ENCODE measurements at places on chromosomes 16 and 17.

- no peak overlapping the region for H3K27ac ChIP-seq
- no peaks in the 10 kb centered on the region for H3K36me3 ChIP-seq
- H3K4me1 ChIP-seq: no peaks in the 10 kb centered on the region
- H3K27me3 ChIP-seq: peaks cover 35% of the 10 kb centered on the region
- no peak overlapping the region for H3K4me3 ChIP-seq
Observed at GRCh38 chr16:80459331-80459777, 81.4 kb upstream of the DYNLRB2 start.

DNA sequence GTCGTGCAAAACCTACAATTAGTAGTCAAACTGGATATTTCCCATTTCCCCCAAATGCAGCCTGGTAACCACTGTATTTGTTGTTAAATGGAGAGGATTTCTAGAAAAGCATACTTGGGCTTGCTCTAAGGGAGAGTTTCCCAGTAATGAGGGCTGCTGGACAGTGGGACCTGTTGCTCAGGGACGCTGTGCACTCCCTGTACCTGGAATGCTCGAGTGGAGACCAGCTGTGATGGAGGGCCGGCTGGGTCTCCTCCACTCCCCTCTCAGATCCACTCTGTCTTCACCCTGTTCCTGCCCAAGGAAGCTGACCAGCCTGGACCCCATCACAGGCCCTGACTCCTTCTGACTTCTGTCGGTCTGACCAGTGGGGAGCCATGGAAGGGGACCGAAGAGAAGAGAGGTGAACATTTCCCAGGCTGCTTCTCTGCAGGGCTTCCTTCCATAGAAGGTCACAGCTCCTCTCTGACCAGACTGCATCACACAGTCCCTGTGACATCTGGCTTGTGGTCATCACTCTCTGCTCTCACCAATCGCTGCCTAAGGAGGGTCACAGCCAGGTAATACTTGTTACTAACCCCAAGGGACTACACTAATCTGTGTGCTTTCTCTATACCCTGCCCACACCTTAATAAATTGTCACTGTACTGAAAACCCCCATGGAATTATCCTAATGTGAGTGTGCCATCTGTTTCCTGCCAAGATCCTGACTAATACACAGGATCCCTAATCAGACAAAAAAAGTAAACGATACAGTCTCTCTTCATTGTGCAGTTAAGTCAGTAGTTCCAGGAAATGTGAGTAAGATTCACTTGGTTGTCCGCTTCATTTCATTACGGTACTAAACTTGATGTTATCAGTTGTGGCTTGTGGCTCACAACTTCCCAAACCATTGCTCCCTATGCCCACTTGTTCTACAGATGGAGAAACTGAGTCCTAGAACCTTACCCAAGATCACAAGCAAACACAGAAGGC is 102.4 kb downstream of the CCT6B start:
- no peak overlapping the region for H3K4me3 ChIP-seq
- DNase-seq: no peak
- H3K4me1 ChIP-seq: no peaks in the 10 kb centered on the region
- H3K27me3 ChIP-seq: peaks cover 38% of the 10 kb centered on the region
- H3K27ac ChIP-seq: no peak overlapping the region

DNA sequence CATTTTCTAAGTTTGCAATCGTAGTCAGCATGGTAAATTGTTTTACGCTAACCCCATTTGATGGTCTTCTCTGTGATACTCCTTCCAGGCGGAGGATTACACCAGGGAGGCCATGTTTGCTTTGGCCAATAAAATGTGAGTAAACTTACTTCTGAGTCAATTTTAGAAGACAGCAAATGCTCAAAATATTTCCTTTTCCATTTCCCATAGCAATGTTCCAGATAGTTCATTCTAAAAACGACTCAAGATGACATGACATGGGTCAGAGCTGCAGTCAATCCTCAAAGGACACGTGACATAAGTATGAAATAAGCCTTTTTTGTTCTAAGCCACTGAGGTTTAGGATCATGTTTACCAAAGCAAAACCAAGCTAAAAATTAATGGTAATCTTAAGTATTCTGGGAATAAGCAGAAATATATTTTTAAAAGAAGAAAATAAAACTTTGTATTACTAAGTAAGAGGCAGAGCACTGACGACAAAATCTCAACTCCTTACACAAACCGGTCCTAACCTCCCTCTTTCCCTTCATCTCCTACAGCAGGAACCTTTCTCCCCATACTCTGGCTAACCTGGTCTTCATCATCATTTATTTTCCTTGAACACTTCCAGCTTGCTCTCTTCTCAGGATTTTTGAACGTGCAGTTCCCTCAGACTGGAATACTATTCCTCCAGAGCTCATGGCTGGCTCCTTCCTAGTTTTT is 266.2 kb downstream of the CEP112 start:
- no peaks in the 10 kb centered on the region for H3K27me3 ChIP-seq
- H3K4me3 ChIP-seq: no peak overlapping the region
- H3K27ac ChIP-seq: no peak overlapping the region
- H3K36me3 ChIP-seq: peaks cover 15% of the 10 kb centered on the region

- no peak overlapping the region for H3K27ac ChIP-seq
- no peaks in the 10 kb centered on the region for H3K36me3 ChIP-seq
- no peaks in the 10 kb centered on the region for H3K27me3 ChIP-seq
- no peak for DNase-seq
- peaks cover 24% of the 10 kb centered on the region for H3K4me1 ChIP-seq
- H3K4me3 ChIP-seq: no peak overlapping the region
Observed at GRCh38 chr17:65226227-65226626, 89.1 kb downstream of the RGS9 start.

DNA sequence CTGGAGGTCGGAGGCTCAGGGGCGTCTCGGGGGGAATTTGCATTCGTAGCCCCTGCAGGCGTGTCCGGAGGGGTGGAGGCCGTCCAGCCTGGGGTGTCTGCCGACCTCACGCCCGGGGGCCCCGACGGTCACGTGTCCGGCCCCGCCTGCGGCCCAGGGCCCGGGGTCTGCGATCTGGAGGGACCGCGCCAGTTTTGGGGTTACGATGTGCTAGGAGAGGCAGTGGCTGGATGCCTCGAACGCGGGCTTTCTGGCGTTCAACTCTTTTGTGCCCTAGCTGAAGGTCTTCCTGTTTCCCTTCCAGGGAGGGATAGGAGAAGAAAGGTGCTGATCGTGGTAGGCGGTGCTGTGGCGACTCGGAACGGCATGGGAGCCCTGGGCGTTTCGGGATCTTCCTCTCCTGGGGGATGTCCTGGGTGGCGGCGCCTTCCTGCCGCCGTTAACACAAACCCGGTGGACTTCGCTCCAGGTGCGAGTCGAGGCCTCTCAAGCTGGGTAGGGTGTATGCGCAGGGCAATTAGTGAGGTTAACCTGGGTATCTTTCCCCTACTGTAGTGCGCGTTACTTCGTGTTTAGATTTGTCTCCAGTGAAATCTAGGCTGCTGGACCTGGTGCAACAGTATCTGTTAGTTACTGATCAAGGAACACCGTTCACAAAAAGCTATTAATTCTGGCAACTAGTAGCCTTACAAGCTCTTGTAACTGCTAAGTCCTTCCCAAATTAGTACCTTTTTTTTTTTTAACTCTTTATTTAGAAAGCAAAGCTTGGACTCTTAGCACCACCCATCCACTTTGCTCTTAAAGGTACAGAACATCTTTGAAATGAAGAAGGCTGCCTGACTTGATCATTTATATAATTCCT is 1.3 kb downstream of the AKAP1 start:
- no peaks in the 10 kb centered on the region for H3K36me3 ChIP-seq
- peak overlapping the region; percentile 90 for H3K4me3 ChIP-seq
- H3K4me1 ChIP-seq: peaks cover 26% of the 10 kb centered on the region
- H3K27ac ChIP-seq: peak overlapping the region; percentile 82

GRCh38 chr17:73867056-73867455 is 222.8 kb upstream of the SDK2 start:
- H3K27ac ChIP-seq: no peak overlapping the region
- peaks cover 6% of the 10 kb centered on the region for H3K27me3 ChIP-seq
- no peak for DNase-seq
- no peak overlapping the region for H3K4me3 ChIP-seq
- no peaks in the 10 kb centered on the region for H3K36me3 ChIP-seq

DNA sequence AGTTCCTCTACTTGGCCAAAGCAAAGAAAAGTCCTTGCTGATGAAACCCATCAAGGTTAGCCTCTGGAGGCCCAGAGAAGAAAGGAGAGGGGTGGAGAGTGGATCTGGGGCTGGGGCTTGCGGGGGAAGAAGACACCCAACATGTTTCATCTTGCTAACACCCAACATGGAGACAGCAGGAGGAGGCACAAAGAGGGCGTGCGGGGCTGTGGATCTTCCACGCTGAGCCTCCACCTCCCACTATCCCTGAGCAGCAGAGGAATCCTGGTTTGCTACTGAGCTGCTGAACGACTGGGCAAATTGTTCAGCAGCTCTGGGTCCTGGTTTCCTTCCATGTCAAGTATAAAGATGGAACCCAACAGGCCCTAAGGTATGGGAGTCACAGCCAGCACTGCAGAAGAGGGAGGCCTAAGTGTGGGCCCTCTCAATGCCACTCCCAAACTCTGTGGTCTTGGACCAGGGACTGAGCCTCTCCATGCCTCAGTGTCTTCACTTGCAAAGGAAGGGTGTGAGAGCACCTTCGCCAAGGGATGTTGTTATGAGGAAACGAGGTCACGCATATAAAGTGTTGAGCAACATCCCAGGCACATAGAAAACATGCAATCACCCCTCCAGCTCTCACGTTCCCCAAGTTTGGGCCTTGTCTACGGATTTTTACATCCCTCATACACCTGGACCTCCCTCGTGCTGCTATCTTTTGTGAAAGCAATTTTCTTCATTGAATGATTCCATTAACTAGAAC is 122.5 kb downstream of the XYLT1 start:
- H3K4me3 ChIP-seq: no peak overlapping the region
- DNase-seq: no peak
- no peaks in the 10 kb centered on the region for H3K27me3 ChIP-seq
- H3K27ac ChIP-seq: no peak overlapping the region

GRCh38 chr17:15266325-15267125 is 1.4 kb upstream of the PMP22 start:
- no peaks in the 10 kb centered on the region for H3K36me3 ChIP-seq
- H3K27me3 ChIP-seq: peaks cover 87% of the 10 kb centered on the region
- H3K4me1 ChIP-seq: peaks cover 9% of the 10 kb centered on the region
- no peak for DNase-seq
- H3K4me3 ChIP-seq: no peak overlapping the region

GRCh38 chr16:31036691-31037090 is 3.3 kb downstream of the STX4 start:
- H3K4me1 ChIP-seq: no peaks in the 10 kb centered on the region
- no peak overlapping the region for H3K27ac ChIP-seq
- no peak for DNase-seq
- H3K4me3 ChIP-seq: peak overlapping the region; percentile 57

DNA sequence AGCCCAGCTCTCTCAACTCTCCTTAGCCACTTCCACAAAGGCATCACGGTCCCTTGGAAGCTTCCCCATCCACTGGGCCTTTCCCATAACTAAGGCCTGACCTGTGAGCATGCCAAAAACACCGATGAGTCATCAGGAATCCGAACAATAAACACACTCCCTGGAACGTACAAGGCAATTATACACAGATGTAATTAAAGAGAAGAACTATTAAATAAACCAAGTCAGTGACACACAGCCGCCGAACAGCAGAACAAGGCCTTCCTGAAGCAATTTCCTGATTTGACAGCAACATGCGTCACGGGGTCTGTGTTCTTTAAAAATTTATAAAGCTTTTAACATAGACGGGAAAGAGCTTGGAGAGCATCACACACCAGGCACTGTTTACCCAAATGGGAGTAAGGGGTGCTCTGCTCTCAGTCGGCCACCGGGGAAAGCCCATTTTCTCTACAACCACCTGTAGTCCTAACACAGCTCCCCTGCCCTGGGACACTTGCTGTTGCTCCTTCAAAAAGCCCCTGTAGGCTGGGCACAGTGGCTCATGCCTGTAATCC is 29.4 kb downstream of the COG7 start:
- DNase-seq: no peak
- no peaks in the 10 kb centered on the region for H3K4me1 ChIP-seq
- no peaks in the 10 kb centered on the region for H3K27me3 ChIP-seq
- peaks cover 13% of the 10 kb centered on the region for H3K36me3 ChIP-seq
- H3K27ac ChIP-seq: no peak overlapping the region

GRCh38 chr17:57455063-57455914 is 199.0 kb downstream of the MSI2 start:
- peaks cover 29% of the 10 kb centered on the region for H3K4me1 ChIP-seq
- peaks cover 17% of the 10 kb centered on the region for H3K36me3 ChIP-seq
- peak overlapping the region; percentile 12 for H3K4me3 ChIP-seq

DNA sequence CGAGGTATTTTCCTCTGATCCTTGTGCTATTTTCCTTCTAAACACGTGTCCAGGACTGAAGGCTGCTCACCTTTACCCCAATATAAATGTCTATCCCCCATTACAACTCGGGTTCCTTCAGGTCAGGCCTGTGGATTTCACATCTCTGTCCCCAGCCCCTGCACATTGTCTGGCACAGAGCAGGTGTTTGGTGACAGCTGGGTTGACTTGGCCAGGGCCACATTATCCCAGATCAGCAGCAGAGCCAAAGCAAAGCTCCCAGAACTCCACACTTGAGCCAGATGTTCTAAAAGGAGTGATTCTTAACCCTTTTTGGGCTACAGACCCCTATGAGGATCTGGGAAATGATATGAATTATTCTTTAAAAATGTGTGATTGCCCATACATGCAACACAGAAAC is 18.0 kb upstream of the SPATA32 start:
- H3K4me1 ChIP-seq: peaks cover 13% of the 10 kb centered on the region
- no peak for DNase-seq
- H3K27me3 ChIP-seq: no peaks in the 10 kb centered on the region

GRCh38 chr16:3021449-3022207 is 1.5 kb downstream of the TNFRSF12A start:
- H3K27ac ChIP-seq: peak overlapping the region; percentile 98
- H3K36me3 ChIP-seq: peaks cover 5% of the 10 kb centered on the region
- peaks cover 36% of the 10 kb centered on the region for H3K4me1 ChIP-seq
- peak overlapping the region; percentile 94 for H3K4me3 ChIP-seq
- H3K27me3 ChIP-seq: peaks cover 18% of the 10 kb centered on the region
- peak; percentile 84 for DNase-seq

GRCh38 chr16:77838597-77839255 is 50.4 kb downstream of the VAT1L start:
- peaks cover 37% of the 10 kb centered on the region for H3K4me1 ChIP-seq
- H3K36me3 ChIP-seq: peaks cover 3% of the 10 kb centered on the region
- H3K27me3 ChIP-seq: peaks cover 4% of the 10 kb centered on the region
- DNase-seq: no peak

DNA sequence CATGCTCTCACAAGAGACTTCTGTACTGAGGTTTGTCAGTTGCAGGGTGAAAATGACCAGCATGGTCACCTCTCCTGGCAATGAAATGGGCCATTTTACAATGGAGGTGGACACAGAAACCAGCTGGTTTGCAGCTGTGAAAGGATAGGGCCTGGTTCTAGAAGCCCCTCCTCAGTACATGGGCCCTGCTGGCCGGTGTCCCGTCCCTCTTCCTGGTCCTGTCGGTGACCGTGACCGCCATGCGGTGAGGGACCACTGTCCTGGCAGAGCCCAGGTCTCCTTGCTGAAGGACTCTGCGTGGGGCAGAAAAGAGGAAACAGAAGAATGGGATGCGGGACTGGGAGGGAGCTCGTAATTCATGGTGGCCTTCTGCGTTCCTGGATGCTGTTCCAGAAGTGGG is 76.0 kb upstream of the ZNF423 start:
- H3K4me3 ChIP-seq: no peak overlapping the region
- no peak for DNase-seq
- peak overlapping the region; percentile 46 for H3K27ac ChIP-seq
- H3K4me1 ChIP-seq: peaks cover 20% of the 10 kb centered on the region
- no peaks in the 10 kb centered on the region for H3K36me3 ChIP-seq

Data from type B pancreatic cell (in vitro differentiated cells).